Natural killer cell (primary cell): ENCODE measurements at places on chromosomes 7 and 10. TPM values are rescaled to one million over a fixed set of nuclear protein-coding genes. Genes with fewer than 3 reads are reported as not detected.

Gene GLI3
- 2.9 TPM for total RNA-seq

Gene MTPN
- 165 TPM for total RNA-seq

Gene SSC4D
- total RNA-seq, result not detected

Gene NKX6-2
- not detected for total RNA-seq

Gene UPK3BL2
- 56.5 TPM for total RNA-seq

Gene SRRM3
- not detected for total RNA-seq

Gene GIMAP5
- 35.3 TPM for total RNA-seq

Gene HOXA9
- 0.42 TPM for total RNA-seq

Gene DPP6
- total RNA-seq, result not detected

Gene SFTPA1
- total RNA-seq, result not detected

Gene TMEM196
- not detected for total RNA-seq

Gene CYP2C8
- total RNA-seq, result 0.45 TPM

Gene KCNH2
- not detected for total RNA-seq

Gene TEX36
- not detected for total RNA-seq

Gene HMX2
- not detected for total RNA-seq

Gene DIP2C
- total RNA-seq, result 1.5 TPM

Gene RBM33
- total RNA-seq, result 182 TPM

Gene HOXA4
- total RNA-seq, result 2.1 TPM

Gene IFIT2
- 34.9 TPM for total RNA-seq

Gene HOGA1
- not detected for total RNA-seq

Gene SUPV3L1
- total RNA-seq, result 56.6 TPM

Gene CDNF
- 2.2 TPM for total RNA-seq

Gene ENTPD7
- 6.3 TPM for total RNA-seq

Gene SPDYE6
- total RNA-seq, result not detected
